ENCODE measurements at places on chromosomes 4 and X.

- no peak for DNase-seq
Measured at GRCh38 chrX:118352566-118352965, 6.7 kb downstream of the WDR44 start.

DNA sequence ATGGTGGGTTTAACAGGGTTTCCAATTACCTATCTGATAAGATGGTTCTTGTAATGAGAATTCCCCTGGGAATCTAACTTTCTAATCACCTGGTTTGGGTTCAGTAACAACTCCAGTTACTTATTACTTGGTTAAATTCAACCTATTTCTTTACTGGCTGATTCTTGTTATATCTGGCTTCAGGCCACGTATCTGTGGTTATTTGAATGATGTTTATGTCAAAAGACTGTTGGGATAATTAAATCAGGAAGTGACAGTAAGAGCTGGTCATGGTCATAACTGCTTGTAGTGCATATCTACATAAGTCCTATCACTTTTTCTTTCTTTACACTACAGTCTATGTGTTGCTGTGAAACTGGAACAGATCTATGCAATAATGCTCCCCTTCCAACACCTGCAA is 108.1 kb downstream of the MID1 start:
- peak; percentile 65 for DNase-seq

- DNase-seq, result no peak
Measured at GRCh38 chr4:10861036-10861435, 176.5 kb upstream of the CLNK start.

GRCh38 chr4:77010841-77011354 is 61.3 kb downstream of the SEPTIN11 start:
- DNase-seq, result peak; percentile 90

DNA sequence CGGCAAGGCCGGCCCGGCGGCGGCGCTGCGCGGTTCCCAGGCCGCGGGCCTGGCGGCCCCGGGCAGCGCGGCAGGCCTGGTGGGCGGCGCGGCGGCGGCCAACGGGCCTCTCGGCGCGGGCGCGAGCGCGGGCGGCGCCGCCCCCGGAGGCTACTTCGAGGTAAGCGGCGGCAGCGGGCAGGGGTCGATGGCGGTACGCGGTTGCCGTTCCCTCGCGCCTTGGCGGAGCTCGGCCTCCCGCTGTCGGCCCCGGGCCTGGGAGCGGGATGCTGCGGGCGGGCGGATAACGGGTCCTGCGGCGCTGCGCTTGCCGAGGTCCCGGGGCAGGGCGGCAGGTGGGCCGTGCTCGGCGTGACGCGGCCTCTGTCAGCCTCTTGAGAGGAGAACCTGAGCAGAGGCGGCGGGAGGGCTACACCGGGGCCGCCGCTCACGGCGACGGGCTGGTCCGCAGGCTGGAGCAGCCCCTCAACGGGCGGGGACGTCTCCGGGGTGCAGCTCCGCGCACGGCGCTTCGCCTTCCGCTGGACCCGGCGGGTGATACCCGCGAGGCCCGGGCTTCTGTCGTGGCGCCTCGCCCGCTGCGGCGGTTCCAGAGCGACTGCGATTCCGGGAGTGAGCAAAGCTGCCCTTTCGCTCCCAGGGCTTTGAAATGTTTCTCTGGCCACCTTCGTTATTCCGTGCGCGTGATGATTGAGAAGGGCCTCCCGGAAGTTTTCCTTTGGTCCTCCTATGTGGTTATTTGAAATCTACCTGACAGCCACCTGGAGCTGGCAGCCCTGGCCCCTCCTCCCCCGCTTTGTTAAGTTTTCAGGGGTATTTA is 774 bp downstream of the FAM193A start:
- peak; percentile 35 for DNase-seq

DNA sequence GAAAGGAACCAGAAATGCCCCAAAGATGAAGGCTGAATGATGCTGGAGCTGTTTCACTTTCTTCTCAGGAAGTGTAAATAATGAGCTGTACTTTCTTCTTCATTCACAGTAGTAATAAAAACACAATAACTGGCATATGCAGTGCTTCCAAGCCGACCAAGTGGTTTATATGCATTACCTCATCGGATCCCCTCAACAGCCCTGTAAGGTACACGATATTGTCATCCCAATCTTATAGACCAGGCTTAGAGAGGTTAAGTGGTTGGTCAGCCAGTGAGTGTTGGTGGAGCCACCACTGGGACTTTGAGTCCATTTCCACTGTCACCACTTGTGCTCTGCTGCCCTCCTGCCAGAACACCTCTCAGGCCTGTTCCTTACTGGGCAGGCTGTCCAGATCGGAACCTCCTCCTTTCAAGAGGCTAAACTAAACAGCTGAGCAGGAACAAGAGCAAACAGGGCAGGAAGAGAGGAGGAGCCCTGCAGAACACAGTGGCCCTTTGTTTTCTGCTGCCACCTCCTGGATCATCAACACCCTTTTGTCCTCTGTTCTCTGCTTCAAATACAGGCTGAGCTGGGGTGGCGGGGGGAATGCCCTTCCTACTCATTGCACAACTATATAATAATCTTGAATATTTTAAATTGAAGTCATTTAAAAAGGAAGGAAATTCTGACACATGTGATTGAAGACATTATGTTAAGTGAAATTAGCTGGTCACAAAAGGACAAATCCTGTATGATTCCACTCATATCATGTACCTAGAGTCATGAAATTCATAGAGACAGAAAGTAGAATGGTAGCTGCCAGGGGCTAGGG is 112.5 kb upstream of the ATP6AP2 start:
- DNase-seq, result peak; percentile 37

DNA sequence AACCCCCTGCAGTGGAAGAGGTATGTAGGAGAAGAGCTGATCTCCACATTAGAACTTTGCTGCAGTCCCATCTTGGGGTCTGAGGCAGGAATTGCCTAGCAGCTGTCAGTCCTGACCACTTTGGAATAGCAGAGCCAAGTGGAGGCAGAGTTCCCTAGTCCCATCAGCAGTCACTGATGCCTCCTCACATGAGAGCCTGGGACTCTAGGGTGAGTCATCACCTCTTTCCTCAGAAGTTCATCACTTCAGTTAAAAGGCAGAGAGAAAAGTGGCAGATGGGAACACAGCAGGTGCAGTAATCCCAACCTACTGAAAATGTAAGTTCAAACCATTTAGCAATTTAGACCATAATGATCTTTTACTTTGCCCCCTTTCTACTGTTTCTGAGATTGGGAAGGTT is 73.9 kb upstream of the MED14 start:
- no peak for DNase-seq

- DNase-seq, result peak; percentile 22
Measured at GRCh38 chr4:87219632-87220093, 755 bp downstream of the KLHL8 start.

GRCh38 chr4:176906709-176907108 is 114.0 kb upstream of the VEGFC start:
- no peak for DNase-seq

GRCh38 chrX:110427076-110427475 is 68.4 kb downstream of the RTL9 start:
- no peak for DNase-seq

DNA sequence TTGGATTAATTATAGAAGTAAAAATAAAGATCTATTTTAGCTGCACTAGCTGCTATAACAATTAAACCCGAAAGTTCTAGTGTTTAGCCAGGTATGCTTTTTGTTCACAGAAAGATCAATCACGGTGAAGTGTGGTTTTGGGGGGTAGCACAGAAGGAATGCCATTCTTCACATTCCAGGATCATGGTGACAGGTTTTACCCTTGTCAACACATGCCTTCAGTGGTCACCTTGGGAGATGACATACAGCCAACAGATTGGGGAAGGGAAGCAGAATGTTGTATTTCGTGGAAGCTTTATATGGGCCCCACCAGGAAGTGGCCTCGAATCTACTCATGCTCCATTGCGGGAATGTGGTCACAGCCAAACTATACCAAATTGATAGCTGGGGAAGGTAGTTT is 753.6 kb downstream of the RAPGEF2 start:
- peak; percentile 2 for DNase-seq

- DNase-seq, result peak; percentile 41
Measured at GRCh38 chr4:174365018-174365587, 81.4 kb downstream of the CEP44 start.

DNA sequence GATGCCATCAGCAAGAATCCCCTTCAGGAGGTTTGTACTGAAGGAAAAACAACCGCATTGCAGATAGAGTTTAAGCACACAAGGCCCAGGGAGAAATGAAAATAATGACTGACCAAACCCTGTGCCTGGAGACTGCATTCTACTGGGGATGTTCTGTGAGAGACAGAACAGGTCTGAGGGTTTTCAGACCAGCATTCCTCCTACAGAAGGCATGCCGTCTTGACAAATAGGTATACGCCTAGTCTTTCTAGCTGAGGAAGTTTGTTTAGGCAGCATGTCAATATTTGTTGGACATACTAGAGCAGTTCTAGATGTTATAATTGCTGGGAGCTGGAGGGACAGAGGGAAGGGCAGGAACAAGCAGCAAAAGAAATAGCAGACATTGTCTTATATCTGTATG is 68.4 kb upstream of the SCOC start:
- no peak for DNase-seq

DNA sequence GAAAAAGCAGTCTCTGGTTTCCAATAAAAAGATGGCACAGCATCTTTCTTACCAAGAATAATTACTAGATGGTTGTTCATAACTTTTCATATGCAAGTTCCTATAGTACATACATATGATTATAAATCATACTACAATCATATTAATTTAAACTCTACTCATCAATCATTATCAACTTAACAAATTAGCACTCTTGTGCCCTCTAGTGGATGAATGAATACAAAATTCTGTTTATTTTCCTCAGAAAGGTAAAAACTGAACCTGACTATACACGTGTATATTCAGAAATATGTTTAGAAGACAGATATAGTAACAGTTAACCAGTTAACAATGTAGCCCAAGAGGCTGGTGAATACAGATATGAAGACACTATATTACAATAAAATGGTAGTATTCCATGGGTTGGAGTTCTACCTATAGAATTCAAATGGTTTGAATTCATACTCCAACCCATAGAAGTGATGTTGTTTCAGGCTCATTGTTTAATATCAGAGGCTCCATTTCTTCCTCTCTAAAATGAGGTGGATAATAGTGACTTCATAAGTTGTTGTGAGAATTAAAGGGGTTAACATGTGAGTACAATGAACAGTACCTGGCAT is 100.0 kb downstream of the ADAMTS3 start:
- DNase-seq, result no peak

- DNase-seq, result peak; percentile 63
Measured at GRCh38 chr4:176137631-176138030, 57.8 kb downstream of the SPATA4 start.

DNA sequence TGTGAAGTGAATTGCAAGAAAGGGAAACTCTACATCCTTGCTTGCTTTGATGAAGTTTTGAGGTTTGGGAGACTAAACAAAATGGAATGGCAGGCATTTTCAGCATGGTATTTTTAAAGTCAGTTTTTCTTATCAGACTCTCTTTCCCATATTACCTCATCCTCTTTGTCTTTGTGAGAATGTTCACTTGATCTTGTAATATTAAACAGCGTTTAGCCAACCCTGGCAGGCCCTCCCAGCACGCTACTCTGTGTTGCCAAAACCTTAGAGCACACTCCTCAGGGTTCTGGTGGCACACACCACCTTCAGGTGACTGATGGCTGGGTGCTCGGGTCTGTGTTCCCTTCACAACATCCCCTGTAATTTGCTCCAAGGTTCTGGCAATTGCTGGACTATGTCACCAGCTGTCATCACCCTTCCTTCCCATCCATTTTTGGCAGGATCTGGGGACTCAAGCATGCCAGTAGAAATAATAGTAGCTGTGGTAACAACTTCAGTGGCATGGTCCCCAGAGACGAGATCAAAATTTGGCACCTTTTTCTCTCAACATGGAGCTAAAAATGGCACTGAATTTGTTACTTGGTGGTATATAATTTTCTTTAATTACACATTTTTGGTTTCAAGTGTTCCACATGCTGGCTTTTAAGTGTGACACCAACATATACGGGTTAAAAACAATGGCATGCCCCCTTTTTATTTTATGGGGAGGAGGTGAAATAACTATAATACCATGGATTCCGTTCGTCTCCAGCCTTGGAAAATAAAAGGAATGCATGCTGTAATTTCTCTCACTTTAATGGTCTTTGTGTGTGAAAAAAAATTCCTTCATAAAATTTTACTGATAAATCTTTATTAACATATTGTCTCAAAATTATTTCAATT is 273.1 kb downstream of the DCTD start:
- peak; percentile 90 for DNase-seq

DNA sequence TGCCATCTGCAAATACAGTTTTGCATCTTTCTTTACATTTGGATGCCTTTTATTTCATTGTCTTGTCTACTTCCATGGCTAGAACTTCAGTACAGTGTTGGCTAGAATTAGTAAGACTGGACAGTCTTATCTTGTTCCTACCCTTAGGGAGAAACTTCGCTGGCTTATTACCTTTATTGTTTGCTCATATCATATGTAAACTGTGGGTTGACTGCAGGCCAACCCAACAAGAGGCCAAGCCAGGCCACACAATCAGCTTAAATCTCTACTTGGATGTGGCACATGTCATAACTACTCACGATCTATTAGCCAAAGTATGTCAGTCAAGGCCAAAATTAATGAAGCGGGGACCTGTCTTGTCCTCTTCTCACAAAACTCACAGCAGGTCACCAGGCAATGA is 144.1 kb downstream of the THOC2 start:
- DNase-seq, result no peak

DNA sequence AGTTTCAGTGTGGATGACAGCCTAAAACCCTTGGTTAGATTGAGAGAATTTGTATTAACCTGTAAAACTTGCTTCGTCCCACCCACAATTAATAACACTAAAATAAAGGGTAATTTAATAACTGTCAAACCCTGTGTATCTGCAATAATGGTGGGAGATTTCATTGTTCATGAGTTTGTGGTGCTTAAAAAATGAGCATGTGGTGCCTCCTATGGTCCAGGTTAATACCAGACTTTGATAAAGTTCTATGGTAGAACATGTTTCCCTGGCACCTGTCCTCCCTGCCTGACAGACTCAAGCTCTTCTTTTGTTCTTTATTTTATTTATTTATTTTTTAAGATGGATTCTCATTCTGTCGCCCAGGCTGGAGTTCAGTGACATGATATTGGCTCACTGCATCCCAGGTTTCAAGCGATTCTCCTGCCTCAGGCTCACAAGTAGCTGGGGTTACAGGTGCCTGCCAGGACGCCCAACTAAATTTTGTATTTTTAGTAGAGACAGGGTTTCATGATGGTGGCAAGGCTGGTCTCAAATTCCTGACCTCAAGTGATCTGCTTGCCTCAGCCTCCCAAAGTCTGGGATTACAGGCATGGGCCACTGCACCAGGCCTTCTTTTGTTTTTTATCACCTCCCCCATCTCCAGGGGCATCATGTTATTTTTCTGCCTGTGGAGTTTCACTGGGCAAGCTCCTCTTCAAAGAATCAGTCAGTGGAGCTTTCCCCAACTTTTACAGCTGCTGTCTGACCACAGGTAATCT is 289.2 kb downstream of the NR3C2 start:
- DNase-seq, result no peak

GRCh38 chrX:108306086-108306485 is 132.1 kb downstream of the COL4A6 start:
- peak; percentile 3 for DNase-seq

- no peak for DNase-seq
Measured at GRCh38 chr4:37690976-37691375, 4.8 kb upstream of the RELL1 start.

- DNase-seq, result no peak
Measured at GRCh38 chr4:150451883-150452282, 130.1 kb upstream of the MAB21L2 start.
